ENCODE measurements at places on chromosomes 7 and 10. TPM values are rescaled to one million over a fixed set of nuclear protein-coding genes. Genes with fewer than 3 reads are reported as not detected.

OIT3 gene
- 0.51 TPM for total RNA-seq

CALHM3 gene
- total RNA-seq = not detected

OR2A42 gene
- total RNA-seq = not detected

CCDC172 gene
- total RNA-seq = not detected

GRID1 gene
- not detected for total RNA-seq

MARCHF5 gene
- 13.0 TPM for total RNA-seq

HOXA9 gene
- 9.1 TPM for total RNA-seq

SPDYE2B gene
- total RNA-seq = not detected

ANLN gene
- total RNA-seq = 37.0 TPM

DOCK1 gene
- 37.6 TPM for total RNA-seq

DNA sequence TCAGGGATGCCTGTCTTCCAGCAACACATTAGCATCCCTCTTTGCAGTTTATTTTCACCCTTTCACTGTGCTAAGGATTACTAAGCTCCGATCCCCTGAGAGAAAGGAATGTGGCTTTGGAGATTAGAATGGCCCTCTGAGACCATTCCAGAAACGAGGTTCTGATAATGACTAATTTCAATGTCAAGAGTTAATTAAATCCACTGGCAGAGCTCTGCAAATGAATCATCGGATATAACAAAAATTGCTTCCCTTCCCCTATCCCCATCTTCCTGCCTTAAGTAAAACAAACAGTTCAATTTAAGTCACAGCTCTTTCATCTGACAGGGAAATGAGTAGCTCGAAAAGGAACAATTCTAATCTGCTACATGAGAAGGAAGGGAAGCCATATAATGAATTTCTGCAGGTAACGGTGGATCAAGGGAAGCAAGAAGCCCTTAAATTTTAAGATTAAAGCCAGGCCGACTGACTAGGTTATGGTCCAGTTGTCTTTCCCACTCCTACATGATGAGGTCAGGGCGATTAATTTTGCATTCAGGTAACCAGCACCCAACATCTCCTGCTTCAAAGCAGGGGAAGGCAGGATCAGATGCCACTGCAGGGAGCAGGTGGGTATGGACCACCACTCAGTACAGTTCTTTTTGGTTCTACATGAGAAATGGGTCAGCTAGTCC, 50.5 kb downstream of the MALSU1 start:
- DNase-seq = peak; percentile 39

DNA sequence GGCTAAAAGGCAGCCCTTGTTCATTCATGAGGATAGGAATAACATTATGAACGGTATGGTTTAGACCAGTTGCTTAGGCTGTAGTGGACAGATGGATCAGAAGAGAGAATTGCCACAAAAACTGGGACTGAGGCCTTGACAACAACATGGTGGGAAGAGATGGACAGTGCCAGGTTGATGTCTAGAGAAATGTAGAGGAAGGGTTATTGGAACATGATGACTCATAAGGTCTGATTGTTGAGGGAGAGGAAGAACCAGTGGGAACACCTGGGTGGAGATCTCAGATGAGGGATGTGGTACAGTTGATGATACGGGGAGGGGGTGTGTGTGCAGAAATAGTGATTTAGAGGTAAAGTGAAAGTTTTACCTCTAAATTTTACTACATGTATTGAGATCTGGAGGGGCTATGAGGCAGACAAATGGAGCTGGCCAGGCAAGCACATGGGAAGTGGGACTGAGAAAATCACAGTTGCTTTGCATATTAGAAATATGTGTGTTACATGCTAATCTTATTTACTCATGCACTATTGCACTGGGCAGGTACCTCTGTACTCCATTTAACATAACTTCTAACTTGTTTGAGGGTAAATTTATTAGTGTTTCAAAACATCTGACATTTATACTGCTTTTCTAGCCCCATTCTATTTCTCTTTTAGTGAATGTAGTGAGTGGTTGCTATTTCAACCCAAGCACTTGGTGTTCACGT, 65.6 kb downstream of the PLCE1 start:
- no peak for DNase-seq

DNA sequence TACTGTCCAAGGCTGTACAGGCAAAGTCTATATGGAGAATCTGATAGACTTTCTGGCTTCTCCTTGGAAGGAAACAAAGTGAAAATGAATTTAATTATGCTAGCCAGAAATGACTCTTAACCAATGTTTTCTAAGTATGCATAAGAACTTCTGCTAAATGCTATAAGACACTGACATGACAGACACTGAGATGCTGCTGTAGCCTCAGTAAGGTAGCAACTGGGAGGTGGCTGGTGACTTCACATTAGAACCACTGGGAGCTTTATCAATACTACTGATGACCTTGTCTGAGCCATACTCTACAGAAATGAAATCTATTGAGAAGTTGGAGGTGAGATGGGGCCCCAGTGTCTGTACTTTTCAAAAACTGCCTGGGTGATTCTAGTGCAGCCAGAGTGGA, 188.6 kb downstream of the ZNF365 start:
- no peak for DNase-seq

GRCh38 chr10:94225589-94225988, 137.2 kb downstream of the NOC3L start:
- peak; percentile 17 for DNase-seq

- DNase-seq = no peak
Observed at GRCh38 chr10:49446031-49446430, 50.1 kb upstream of the DRGX start.

DNA sequence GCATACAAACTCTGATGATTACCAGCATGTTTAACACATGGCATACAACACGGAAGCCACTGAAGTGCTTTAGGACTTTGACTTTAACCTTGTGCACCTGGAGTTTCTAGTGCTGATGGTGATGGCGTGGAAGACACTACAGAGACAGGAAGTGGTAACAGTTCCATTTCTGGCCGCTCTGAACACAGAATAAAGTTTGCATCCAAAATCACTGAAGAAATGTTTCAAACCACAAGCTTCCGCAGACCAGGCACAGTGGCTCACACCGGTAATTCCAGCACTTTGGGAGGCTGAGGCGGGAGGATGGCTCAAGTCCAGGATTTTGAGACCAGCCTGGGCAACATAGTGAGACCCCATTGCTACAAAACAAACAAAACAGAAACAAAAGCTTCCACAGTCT, 40.3 kb upstream of the TNPO3 start:
- DNase-seq = no peak

DNA sequence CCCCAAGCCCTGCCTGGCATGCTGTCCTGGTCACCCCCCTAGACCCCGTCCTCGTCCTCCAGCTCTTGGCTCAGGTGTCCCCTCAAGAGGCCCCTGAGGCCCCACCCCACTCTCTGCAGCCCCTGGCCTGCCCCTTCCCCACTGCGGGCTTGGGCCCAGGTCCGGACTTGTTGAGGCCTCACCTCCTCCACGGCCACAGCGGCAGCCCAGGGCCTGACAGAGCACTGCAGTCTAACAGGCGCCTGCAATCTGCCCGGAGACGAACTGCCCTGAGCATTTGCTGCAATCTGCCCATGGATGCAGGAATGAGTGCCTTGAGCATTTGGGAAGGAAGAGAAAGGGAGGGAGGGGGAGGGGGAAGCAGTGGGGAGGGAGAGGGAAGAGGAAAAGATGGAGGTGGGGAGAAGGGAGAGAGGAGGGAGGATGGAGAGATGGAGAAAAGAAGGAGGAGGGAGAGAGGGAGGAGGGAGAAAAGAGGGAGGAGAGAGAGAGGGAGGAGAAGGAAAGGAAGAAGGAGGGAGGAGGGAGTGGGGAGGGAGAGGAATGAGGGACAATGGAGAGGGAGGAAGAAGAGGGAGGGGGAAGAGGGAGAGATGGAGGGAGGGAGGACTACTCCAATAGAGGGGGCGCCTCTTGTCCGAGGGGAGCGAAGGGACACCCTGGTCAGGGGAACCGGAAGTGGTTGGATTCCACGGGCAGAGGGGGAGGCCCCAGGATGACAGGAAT, 73.9 kb downstream of the PDGFA start:
- DNase-seq = no peak

DNA sequence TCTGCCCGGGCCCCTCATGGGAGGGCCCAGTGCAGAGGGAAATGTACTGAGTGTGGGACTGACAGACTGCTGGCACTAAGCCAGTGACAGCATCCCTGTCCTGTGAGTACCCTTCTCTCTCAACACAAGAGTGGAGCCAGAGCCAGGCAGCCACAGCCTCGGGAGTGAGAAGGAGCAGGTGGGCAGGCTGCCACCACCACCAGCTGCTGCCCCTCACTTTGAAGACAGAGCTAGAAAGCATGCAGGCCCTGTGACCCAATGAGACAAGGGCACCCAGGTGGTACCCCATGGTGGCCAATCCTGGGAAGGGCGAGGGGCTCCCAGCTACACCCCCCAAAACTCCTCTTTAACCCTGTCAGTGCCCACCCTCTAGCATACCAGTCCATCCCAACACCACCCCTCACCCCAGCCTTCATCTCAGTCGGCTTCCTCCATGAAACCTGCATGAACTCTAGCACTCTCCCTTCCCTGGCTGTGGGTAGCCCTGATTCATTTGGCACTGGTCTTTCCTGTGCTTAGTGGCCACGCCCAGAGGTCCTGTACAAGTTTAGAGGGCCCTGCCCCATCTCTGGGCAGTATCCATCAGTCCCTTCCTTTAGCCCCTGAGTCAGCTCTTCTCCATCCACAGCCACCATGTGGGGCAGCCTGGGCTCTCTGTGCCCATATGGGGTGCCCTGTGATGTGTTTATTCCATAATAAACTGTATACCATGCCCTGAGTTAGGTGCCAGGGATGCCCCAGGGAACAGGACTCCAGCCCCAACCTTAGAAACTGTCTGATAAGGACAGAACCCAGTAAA, 207.0 kb upstream of the ZMIZ1 start:
- DNase-seq = peak; percentile 54

DNA sequence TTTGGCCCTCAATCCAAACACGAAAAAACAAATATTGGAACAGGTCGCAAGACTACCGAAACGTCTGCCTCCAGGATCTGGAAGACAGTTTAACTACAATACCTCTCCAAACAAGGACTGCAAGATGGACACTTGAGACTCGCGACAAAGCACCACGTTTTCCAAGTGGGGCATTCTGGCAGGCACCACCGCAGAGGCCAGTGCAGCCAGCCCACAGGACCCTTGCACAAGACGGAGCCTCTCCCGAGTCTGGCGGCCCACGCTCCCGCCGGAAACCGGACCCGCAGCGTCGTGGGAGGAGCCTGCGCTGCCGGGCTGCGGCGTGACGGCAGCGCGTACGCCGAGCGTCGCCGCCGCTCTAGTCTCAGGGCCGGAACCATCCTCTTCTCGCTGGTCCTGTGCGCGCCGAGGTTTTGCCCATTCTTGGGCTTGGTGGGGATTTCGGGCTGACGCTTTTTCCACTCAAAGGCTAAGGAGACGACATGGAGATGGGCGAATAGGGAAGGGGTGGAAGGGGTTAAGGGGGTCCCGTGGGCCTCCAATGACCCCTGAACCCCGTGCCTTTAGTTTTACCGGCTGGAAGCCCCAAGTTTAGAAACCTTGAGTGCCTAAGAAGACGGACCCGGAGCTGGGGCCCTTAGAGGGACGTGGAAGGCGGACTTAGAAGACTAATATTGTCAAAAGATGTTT, at the start of gene ORC5:
TSS of gene ORC5 (minus strand) at position 283 of the 690 bp plus-strand sequence. CDS start at position 174, 109 bp downstream.
- peak; percentile 92 for DNase-seq

GRCh38 chr10:15236340-15236739, 67.8 kb upstream of the NMT2 start:
- no peak for DNase-seq

DNA sequence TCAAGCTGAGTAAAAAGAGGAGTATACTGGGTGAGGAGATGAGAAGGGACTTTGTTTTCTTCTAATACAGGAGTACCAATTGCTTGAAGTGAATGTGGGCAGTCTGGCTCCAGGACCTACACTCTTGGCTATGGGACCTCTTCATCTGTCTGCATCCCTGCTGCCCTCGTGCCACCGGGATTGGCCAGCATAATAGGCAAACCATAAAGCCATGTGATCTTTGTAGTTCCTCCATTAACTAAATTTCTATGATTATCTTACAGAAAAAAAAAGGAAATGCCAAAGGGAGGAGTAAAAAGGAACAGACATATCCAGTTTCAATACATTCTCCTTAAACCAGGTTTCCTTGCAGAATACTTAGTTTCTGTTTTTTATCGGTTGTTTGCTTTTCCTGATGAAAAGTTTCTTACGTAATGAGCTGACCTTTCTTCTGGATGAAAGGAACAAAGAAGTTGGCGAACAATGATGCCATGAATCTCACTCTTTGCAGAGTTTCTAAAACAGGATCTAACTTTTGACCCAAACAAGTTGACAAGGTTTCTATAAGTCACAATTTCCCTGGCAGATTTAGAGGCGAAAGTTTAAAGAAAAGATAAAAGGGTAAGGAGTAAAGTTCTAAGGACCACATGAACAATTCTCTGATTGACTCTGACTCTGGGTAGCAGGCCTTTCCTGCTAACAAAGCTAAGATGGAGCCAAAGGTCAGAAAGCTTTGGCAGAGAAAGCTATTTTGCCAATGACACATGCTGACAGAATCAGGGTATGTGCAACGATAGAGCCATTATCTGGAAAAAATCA, 54.1 kb downstream of the LAMB1 start:
- peak; percentile 65 for DNase-seq

- no peak for DNase-seq
Observed at GRCh38 chr10:62796896-62797295, 7.6 kb upstream of the ADO start.

- DNase-seq = no peak
Observed at GRCh38 chr7:122719010-122719578, 16.4 kb upstream of the RNF148 start.

GRCh38 chr7:111132833-111133232, 41.9 kb downstream of the LRRN3 start:
- DNase-seq = no peak

- no peak for DNase-seq
Observed at GRCh38 chr7:144407266-144407931, 3.9 kb upstream of the NOBOX start.

DNA sequence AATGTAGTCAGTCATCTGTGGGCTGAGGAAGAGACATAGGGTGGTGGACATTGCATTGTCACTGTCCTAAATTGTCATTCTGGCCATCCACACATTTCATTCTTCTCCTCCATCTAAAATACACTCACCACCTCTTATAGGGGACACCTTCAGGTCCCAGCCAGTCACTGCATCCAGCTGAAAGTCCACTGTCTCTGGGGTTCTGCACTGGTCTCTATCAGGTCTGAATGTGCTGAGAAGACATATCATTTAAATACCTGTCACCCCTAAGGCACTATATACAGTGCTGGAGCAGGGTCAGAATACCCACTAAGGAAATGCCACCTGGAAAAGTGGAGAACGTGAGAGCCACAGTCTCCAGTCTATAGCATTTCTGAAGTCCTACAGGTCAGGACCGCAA, 29.6 kb downstream of the SH2D4B start:
- no peak for DNase-seq

GRCh38 chr7:143507094-143507518, 29.4 kb downstream of the TAS2R41 start:
- peak; percentile 45 for DNase-seq

DNA sequence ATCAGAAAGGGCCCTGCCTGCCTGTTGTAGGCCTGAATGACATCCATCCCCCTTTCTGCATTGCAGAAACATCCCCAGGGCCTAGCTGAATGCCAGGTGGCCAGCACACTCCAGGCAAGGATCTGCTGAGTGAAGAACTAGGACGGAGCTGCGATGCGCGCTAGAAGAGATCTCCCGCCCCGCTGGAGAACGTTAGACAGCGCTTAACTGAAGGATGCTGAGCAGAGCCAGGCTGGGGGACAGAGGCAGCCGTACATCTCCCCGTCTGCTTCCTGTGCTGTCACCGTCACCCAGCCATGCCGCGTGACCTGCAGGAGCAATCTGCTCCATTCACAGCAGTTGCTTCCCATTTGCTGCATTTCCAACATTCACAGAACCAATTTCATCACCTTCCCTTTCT, 73.3 kb downstream of the FAM53B start:
- no peak for DNase-seq

All from myocyte (in vitro differentiated cells).